NCI-H1092 (cell line): ENCODE measurements at places on chromosomes 1 and 21.

DNA sequence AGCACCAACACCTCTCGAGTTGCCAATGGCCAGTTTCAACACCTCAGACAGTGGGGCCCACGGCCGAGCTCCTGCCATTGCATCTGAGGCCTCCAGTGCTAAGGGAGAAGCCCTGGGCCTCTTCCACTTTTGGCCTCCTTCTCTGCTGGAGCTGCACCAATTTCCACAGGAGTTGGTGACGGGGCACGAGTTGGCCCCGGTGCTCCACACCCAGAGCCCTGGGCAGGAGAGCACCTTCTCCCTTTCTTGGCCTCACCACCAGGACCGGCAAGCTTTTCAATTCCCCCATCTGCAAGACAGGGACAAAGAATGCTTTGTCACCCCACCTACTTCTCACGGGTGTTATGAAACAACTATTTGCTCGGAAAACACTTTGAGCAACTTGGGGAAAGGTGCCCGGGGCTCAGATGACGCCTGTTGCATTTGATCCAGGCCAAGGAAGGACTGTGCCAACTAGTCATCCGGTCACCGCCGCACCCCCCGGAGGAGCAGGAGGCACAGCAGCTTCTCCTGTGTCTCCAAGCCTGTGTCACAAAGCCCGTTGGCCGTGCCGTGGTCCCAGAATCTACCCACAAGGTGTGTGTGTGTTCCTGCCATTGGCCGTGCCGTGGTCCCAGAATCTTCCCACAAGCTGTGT is 55.2 kb downstream of the TOMM20 start:
- DNase-seq = no peak

- peak; percentile 88 for DNase-seq
Measured at GRCh38 chr1:21869620-21870121, 57.6 kb downstream of the LDLRAD2 start.

DNA sequence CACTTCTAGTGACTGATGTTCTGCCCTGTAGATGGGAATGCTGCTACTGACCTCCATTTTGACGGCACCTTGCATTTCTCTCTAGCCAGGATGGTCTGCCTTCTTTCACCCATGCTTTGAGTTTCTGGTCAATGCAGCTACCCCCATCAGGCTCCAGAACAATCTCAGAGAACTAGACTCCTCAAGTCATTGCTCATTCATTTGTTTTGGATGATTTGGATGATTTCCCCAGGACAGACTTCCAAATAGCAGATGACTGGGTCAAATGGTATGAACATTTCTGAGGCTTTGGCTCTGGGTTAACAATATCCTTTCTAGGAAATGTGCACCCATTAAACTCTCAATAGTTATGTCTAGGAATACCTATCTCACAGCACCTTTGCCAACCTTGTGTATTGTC is 63.9 kb downstream of the CSMD2 start:
- DNase-seq = no peak

DNA sequence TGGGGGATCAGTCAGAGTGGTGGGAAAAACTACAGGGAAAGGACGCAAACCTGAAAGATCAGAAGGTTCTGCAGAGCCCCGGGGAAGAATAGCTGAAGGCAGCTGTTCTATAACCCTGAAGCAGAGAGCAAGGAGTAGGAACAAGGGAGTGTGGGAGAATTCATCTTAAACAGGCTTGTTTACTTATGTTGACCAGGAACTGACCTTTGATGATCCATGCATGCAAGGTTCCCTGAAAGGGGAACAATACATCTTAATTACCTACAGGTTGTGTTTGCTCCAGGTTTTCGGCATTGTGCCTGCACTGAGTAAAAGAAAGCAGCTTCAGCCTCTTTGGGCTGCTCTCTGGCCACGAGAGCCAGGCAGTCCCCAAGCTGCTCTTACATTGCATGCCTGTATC is 18.7 kb upstream of the FAM43B start:
- no peak for DNase-seq

DNA sequence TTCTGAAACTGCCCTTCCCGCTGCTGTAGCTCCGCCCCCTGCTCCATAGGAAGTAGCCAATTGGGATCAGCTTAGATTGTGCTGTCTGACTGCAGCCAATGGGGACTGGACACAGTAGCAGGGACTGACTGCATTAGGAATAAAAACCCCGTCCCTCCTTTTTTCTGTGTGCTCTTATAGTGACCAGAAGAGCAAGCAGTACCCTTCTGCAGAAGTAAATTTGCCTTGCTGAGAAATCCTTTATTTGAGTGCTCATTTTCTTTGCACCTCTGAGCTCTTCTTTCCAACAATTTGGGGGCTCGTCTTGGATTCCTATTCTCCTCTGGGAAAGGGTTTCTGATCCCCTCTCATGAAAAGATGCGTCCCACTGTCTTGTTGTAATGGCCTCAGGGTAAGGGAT is 16.2 kb downstream of the OR2L13 start:
- no peak for DNase-seq

DNA sequence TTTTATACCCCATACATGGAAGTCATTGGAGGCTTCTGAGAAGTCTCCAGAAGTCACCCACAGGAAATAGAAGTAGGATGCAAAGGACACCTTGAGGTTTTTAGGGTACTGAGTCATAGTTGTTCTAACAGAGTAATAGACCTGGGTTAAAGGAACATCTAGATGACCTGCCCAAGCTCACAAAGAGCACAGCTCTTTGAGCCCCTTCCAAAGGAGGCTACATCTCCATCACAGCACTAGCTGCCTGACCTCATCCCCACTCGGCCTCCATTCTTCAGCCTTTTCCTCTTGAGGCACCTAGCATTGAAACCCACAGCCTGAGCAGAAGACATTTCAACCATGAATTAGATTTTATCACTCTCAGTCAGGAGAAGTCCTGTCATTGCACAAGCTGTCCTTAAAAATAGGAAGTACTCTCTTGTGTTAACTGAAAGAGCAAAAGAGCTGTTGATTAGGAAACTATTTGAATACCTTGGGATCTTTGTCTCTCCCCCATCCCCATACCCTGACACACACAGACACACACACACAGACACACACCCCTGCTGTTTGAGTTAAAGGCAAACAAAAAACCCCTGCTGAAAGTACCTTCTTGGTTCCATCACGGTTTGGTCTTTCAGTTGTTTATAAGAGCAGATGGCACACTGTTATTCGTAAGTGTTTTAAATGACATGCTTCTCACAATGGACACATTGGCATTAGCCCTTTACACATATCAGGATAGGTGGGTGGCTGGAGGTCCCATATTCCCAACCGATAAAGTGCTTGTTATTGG is 22.2 kb downstream of the MKNK1 start:
- DNase-seq = no peak

DNA sequence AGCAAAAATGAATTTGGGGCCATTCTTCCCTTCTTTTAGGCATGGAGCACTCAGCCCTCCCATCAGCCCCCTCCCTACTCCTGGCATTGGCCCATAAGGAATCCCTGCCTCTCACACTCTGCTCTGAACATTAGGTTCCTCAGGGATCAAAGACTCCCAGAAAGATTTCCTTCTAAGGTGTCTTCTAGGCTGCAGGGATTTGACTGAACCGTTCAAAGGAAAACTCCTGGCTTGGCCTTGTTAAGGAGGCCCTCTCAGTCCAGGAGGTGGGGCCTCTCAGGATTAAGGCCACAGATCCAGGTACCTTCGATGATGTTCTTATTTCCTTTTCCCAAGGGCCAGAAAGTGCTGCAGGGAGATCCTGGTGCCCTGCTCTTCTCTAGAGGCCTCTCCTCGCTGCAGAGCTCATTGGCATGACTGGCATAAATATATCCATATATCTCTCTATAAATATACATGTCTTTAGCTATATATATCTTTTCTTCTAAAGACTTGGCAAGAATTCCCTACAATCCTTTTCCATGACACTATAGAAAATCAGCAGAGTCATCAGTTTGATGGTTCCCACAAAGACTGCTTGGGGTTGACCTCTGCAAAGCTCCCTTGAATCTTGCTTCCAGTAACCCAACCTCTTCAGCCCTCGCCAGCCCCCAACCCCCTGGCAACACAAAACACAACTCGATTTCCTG is 59.1 kb downstream of the PLXNA2 start:
- no peak for DNase-seq

DNA sequence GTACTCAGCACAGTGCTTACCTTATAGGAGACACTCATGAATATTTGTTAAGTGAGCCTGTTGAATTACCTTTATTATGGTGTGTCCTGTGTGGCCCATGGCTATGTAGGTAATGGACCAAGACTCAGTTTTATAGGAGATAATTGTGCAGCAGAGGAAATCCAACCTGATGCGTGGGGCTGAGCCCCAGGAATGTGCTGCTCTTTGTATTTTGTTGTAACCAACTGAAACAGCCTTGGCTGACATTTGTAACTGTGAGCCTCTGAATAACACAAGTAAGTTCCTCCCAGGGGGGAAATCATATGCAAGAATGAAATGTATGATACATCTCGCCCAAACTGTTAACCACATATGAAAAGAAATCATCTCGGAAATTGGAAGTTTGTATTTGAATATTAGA is 364.2 kb upstream of the ZP4 start:
- DNase-seq = no peak

- no peak for DNase-seq
Measured at GRCh38 chr1:29532751-29533150, 296.4 kb downstream of the PTPRU start.

DNA sequence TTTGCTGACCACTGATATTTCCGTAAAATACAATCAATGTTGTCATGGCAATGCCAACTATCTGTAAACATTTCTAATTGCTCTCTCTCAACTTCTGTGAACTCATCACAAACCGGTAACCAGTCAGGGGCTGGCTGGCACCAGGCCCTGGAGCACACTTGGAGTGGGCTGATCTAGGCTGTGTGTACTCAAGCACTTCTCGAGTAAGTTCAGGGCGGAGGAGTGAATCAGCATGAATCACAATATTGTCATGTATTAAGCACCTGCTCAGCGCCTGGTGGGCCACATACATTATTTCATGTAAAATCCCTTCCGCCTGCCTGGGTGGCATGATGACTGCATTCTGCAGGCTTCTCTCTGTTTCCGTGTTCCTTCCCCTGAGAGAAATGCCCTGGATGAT is 212.4 kb downstream of the FOXD2 start:
- peak; percentile 39 for DNase-seq

GRCh38 chr1:161019751-161020495 is 1.0 kb downstream of the F11R start:
- DNase-seq = no peak

GRCh38 chr1:227323171-227323966 is 5.1 kb upstream of the CDC42BPA start:
- DNase-seq = no peak

- DNase-seq = no peak
Measured at GRCh38 chr1:156346636-156347035, 8.3 kb downstream of the TSACC start.

DNA sequence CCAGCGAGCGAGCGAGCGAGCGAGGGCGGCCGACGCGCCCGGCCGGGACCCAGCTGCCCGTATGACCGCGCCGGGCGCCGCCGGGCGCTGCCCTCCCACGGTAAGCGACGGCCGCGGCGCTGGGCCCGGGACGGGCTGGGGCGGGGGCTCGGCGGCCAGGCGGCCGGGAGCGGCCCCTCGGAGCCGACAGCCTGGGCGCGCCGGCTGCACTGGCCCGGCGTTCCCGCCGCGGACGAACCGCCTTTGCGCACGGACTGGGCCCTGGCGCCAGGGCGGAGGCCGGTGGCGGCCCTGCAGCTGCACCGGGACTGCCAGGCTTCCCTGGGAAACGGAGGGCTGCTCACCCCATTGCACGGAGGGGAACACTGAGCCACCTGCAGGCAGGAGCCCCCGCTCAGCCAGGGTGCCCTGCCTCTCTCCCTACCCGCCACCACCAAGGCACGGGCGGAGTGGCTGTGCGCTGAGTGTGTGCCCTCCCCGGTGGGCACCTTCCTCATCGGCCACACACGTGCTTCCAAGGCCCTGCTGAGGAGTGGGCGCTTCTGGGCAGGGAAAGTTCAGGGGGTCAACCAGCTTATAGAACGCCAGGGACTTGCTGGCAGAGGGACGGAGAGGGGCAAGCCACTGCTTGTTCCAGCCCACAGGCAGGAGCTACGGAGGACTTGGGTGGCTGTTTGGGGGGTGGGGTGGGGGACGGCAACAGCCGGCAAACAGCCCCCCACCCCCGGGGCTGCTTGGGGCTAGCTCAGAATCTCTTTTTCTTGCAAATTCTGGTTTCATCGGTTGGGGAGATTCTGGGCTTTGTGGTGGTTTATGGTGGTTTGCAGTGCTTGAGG is 532 bp downstream of the CSF1 start:
- DNase-seq = no peak

DNA sequence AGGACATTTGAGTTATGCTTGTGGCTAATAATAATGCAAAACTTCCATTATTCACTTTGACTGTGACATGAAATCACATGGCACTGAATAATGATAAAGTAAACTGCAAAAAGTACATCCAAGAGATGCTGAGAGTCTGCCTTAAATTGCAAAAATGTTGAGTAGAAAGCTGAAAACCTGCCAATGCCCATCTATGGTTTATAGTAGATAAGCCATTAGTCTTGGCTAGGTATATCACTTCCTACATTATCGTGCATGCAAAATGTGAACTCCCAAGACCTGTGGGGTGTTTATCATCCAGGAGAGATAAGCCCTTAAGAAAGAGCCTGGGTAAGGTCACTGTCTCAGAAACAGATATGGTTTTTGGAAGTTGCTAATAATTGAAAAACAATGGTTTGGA is 208.7 kb upstream of the DPYD start:
- DNase-seq = no peak

DNA sequence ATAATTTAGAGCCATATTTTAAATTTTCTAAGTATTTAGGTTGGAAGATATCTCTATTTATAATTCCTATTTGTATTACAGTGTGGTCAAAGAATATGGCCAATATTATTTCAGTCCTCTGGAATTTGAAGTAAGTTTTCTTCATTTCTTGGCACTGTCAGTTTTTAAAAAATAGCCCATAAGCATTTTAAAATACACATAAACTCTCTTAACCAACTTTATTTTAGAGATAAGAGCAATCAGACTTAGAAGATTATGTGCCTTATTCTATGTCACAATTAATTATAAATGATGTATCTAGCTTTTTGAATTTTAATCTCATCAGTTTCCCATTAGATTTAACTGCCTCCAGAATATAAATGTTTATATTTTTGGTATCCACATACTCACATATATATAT is 130.8 kb downstream of the USP25 start:
- no peak for DNase-seq

DNA sequence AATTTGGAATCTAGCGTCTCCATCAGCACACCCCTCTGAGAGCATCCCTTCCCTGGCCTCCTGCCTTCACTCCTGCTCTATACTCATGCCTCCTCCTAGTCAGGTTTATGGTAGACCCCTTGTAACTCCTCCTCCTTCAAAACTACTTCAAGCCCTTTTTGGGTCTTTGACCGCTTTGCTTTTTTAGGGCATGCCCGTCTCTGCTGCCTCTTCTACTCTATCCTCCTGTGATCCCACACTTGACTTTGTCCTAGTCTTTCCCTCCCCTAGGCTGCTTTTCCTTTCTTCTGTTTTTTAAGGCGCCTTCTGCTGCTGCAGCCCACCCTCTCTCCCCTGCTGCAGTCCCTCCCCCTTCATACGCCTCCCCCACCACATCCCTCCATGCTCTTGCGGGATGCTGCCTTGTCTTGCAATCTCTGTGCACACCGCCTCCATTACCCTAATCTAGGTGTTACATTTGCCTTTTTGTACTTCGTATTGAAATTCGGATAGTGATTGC is 1.5 kb downstream of the SNX27 start:
- DNase-seq = no peak

GRCh38 chr1:205421798-205422197 is at the start of gene LEMD1:
Gene LEMD1 (minus strand): TSS chr1:205422056. CDS start chr1:205420536, 1,520 bp downstream.
- DNase-seq = peak; percentile 25

- no peak for DNase-seq
Measured at GRCh38 chr21:40179166-40179565, 311.9 kb downstream of the PCP4 start.
